ENCODE measurements at places on chromosomes 3 and 15. TPM values are rescaled to one million over a fixed set of nuclear protein-coding genes. Genes with fewer than 3 reads are reported as not detected.
A peak's percentile ranks its signal among the peaks of the same experiment; 100 is the strongest.

Gene RETNLB
- total RNA-seq, result not detected

Gene MRAS
- total RNA-seq, result 9.9 TPM

Gene DOCK3
- total RNA-seq, result 0.52 TPM

GRCh38 chr3:12911881-12912415, 70.6 kb upstream of the RPL32 start:
- no peak overlapping the region for H3K4me3 ChIP-seq
- no peaks in the 10 kb centered on the region for H3K27me3 ChIP-seq
- DNase-seq, result no peak
- no peaks in the 10 kb centered on the region for H3K4me1 ChIP-seq

- DNase-seq, result no peak
- no peak overlapping the region for H3K4me3 ChIP-seq
- H3K36me3 ChIP-seq, result no peaks in the 10 kb centered on the region
- peaks cover 4% of the 10 kb centered on the region for H3K4me1 ChIP-seq
Measured at GRCh38 chr3:120488296-120488695, 37.5 kb upstream of the FSTL1 start.

- H3K27ac ChIP-seq, result no peak overlapping the region
- H3K27me3 ChIP-seq, result no peaks in the 10 kb centered on the region
- DNase-seq, result no peak
- no peaks in the 10 kb centered on the region for H3K36me3 ChIP-seq
- no peaks in the 10 kb centered on the region for H3K4me1 ChIP-seq
- H3K4me3 ChIP-seq, result no peak overlapping the region
Measured at GRCh38 chr3:110677506-110677905, 394.1 kb upstream of the NECTIN3 start.

DNA sequence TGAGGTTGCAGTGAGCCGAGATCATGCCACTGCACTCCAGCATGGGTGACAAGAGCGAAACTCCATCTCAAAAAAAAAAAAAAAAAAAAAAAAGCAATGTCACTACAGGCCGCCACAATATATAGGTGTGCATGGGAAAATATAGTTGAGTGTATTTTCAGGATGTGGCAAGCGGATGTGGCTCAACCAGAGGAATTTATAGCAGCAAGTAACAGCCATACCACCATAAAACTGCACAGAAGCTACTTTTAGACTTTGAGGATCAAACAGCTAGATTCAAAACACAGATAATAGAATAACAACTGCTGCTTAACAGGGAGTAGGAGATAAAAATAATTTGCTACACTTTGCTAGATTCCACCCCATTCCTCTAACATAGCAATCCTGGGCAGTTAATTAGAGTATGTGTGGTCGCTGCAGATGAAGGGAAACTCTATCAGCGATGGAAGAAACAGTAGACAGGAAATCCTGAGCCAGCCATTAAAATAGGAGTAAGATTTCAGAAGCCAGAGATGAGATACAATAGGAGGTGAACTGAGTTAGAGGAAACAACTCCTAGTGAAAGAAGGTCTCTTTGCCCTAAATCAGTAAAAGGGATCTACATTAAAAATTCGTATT, 318.7 kb upstream of the STT3B start:
- H3K27me3 ChIP-seq, result no peaks in the 10 kb centered on the region
- H3K4me1 ChIP-seq, result no peaks in the 10 kb centered on the region

GRCh38 chr3:4786431-4786830, 192.8 kb upstream of the BHLHE40 start:
- no peaks in the 10 kb centered on the region for H3K4me1 ChIP-seq
- no peak overlapping the region for H3K4me3 ChIP-seq
- no peak for DNase-seq
- no peaks in the 10 kb centered on the region for H3K36me3 ChIP-seq
- H3K27ac ChIP-seq, result no peak overlapping the region

- no peak overlapping the region for H3K4me3 ChIP-seq
- H3K27ac ChIP-seq, result peak overlapping the region; percentile 55
- H3K36me3 ChIP-seq, result no peaks in the 10 kb centered on the region
- no peaks in the 10 kb centered on the region for H3K27me3 ChIP-seq
- H3K4me1 ChIP-seq, result peaks cover 36% of the 10 kb centered on the region
- DNase-seq, result peak; percentile 25
Measured at GRCh38 chr15:29571792-29572431, 250.4 kb downstream of the TJP1 start.

- H3K4me1 ChIP-seq, result no peaks in the 10 kb centered on the region
- DNase-seq, result no peak
- H3K4me3 ChIP-seq, result no peak overlapping the region
- H3K36me3 ChIP-seq, result no peaks in the 10 kb centered on the region
Measured at GRCh38 chr15:66964791-66965190, 100.6 kb upstream of the SMAD3 start.

GRCh38 chr3:9914559-9915253, 2.2 kb upstream of the IL17RC start:
- no peak overlapping the region for H3K4me3 ChIP-seq
- no peak for DNase-seq
- peaks cover 49% of the 10 kb centered on the region for H3K4me1 ChIP-seq
- H3K27me3 ChIP-seq, result no peaks in the 10 kb centered on the region
- peak overlapping the region; percentile 89 for H3K27ac ChIP-seq

- no peaks in the 10 kb centered on the region for H3K27me3 ChIP-seq
- H3K27ac ChIP-seq, result no peak overlapping the region
- H3K36me3 ChIP-seq, result no peaks in the 10 kb centered on the region
- H3K4me3 ChIP-seq, result no peak overlapping the region
Measured at GRCh38 chr3:127165694-127166485, 27.0 kb upstream of the PRR23E start.

- H3K4me3 ChIP-seq, result no peak overlapping the region
- H3K4me1 ChIP-seq, result no peaks in the 10 kb centered on the region
- H3K27ac ChIP-seq, result no peak overlapping the region
Measured at GRCh38 chr3:64254443-64254842, 29.2 kb upstream of the PRICKLE2 start.

GRCh38 chr3:136109499-136109898, 86.6 kb downstream of the MSL2 start:
- H3K36me3 ChIP-seq, result no peaks in the 10 kb centered on the region
- DNase-seq, result no peak
- no peaks in the 10 kb centered on the region for H3K27me3 ChIP-seq
- H3K4me3 ChIP-seq, result no peak overlapping the region

GRCh38 chr3:125594125-125594524, 1.2 kb downstream of the OSBPL11 start:
- H3K27me3 ChIP-seq, result no peaks in the 10 kb centered on the region
- H3K36me3 ChIP-seq, result no peaks in the 10 kb centered on the region
- peak overlapping the region; percentile 46 for H3K4me3 ChIP-seq
- peak overlapping the region; percentile 3 for H3K27ac ChIP-seq
- peaks cover 40% of the 10 kb centered on the region for H3K4me1 ChIP-seq
- DNase-seq, result no peak
